ENCODE measurements at places on chromosomes 1 and 21.

GRCh38 chr1:105317976-105318375 is 1568.3 kb downstream of the AMY1C start:
- no peak for DNase-seq

DNA sequence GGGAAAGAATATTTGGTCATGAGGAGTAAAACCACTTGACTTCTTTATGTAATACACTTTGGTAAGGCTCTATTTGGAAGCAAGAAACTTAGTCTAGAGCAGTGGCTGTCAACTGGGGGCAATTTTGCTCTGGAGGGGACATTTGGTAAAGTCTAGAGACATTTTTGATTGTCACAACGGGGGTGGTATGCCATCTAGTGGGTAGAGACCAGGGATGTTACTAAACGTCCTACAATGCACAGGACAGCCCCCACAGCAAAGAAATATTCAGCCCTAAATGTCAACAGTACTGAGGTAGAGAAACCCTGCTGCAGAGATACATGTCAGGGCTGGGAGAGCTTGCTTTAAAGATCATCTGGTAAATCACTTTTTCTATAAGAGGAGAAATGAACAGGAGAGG is 13.5 kb downstream of the FUCA1 start:
- DNase-seq, result peak; percentile 15

DNA sequence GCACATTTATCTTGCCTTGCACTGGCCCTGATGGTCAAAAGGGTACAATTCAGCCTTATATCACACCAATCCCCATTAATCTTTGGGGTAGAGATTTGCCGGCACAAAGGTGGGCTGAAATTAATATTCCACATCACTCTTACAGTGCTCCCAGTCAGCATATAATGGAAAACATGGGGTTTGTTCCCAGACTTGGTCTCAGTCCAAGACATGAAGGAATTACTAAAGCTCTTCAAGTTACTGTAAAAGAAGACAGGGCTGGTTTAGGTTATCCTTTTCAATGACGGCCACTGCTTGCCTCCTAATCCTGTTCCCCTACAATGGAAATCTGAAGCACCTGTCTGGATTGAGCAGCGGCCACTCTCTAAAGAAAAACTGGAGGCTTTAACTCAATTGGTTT is 160.7 kb downstream of the IER5 start:
- DNase-seq, result peak; percentile 85

- DNase-seq, result no peak
Measured at GRCh38 chr1:175802407-175803123, 59.2 kb upstream of the TNR start.

DNA sequence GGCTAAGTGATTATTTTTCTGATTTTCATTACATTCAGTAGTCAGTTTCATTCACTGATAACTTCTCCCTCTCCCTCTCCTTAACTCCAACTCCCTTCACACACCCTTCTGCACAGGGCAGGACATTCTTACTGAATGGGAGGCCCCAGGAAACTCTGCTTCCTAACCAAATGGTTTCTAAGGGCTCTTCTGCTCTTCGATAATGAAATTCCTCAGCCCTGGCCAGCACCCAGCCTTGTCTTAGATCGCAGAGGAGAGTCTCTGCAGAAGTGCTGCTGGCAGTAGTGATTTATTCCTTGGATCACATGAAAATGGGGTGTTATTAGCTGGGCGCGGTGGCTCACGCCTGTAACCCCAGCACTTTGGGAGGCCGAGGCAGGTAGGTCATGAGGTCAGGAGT is 16.4 kb downstream of the PLEKHM2 start:
- no peak for DNase-seq

- DNase-seq, result no peak
Measured at GRCh38 chr1:21762022-21762404, 20.9 kb downstream of the USP48 start.

DNA sequence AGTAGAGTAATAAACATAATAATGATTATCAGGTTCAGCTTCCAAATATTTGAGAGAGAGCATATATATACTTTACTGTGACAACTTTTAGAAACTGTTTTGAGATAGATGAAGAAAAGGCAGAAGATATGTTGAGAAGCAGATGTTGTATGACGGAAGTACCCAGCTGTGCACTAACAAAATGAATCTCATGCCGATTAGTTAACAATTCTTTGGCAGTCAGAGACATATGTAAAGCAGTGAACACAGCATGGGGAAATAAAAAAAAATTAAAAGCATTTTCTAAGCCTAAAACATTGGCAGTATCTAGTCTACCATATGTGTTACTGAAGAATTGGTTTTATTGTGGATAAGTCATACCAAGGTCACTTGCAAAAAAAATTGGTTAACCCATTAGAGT is 51.8 kb downstream of the MAGI3 start:
- DNase-seq, result no peak

- DNase-seq, result no peak
Measured at GRCh38 chr1:44282704-44283426, 69.6 kb downstream of the DMAP1 start.

- DNase-seq, result no peak
Measured at GRCh38 chr1:215279682-215280081, 197.1 kb downstream of the KCNK2 start.

DNA sequence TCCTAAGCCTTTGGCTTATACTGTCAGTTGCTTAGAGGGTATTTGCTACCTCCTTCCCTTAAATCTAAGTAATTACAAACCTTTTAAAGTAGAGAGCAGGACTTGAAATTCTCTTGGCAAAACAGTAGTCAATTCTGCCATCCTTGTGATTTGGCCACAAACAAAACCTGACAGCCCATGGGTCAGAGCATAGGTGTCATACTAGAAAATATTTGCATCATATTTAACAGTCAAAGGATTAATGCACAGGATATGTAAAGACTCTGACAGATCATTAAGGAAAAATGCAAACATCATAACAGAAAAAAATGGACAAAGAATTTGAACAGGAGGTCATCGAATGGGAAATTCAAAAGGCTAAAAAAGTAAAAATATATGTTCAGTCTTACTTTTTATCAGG is 50.5 kb downstream of the ZFYVE9 start:
- DNase-seq, result no peak

GRCh38 chr21:40699366-40699765 is 147.6 kb downstream of the DSCAM start:
- no peak for DNase-seq

DNA sequence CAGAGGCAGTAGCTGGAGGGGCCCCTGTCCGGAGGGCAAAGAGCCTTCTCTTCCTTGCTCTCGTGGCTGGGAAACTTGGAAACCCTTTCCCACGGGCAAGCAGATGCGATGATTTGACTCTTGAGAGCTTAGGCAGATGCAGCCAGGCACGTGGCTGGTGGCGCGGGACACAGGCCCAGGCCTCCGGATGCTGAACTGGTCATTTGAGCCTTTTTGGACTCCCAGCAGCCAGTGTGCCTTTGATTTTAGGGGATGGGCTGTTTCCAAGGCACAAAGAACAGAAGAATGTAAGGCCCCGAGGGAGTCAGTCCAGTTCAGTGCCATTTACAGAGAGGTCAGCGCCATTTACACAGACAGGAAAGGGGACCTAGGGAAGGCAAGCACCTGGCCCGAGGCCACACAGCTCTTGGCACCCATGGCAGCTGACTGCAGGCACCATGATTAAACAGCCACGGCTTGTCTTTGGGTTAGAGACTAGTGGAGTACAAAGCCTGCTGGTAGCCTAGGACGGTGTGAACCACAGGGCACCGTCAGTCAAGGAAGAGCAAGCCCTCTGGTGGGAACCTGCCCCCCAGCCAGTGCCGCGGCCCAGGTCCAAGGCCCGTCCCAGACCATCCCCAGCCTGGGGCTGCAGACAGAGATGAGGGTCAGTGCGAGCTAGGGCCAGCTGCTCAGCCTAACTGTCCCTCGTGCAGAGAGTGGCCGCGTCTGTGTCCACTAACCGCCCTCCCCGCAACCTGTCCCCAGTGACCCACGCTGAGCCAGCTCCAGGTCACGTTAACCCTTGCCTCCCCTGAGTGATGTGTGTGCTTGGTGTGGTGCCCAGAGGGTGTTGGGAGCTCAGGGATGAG is 20.4 kb upstream of the CCDC27 start:
- DNase-seq, result peak; percentile 24

DNA sequence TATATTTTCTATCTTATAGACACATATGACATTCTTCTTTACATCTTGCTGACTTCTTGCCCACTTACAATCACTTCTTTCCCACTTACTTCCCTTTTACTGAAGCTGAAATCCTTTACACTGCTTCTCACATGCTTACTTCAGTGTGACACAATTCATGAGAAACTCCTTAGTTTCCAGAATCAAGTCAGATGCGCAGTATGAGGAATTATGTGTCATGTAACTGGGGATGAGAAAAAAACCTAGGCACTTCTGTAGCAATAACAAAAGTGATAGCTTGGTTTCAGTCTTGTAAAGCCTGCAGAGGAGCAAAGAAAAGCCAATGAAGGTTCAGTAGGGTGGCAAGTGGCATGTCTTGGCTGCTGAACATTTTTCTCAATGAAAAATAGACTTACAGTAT is 566.2 kb upstream of the RGS18 start:
- DNase-seq, result no peak

- no peak for DNase-seq
Measured at GRCh38 chr1:244092964-244093638, 42.0 kb downstream of the ZBTB18 start.

DNA sequence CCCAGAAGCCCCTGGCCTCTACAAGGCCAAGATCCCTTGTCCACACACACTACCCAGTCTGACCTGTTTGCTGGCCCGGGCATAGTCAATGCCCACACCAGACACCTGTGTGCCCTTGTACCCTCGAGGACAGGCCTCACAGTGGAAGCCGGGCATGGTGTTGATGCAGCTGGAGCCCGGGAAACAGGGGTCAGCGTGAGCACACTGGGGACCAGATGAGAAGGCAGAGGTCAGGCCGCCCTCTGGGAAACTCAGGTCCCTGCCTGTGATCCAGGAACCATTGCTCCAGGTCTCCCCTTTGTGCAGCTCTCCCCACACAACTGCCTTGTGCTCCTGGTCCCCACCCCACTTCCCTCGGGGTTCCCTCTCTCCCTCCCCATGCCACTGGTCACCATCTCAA is 5.5 kb downstream of the THBS3 start:
- DNase-seq, result no peak

DNA sequence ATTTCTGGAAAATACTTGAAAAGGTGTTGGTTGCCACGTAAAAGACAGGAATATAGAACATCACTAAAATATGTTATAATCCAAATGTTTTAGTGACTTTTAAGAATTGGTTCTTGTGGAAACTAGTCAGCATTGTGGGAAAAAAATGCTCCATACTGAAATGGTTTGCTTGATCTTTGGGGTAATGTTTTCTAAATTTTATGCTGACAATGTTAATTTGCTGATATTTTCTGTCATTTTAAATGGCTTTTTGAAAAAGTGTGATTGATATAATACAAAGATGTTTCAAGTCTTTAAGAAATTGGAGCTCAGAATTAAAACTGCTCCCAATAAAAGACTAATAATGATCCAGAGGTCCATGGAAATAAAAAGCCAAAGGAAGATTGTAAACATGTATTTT is 610.9 kb downstream of the ADGRL2 start:
- DNase-seq, result no peak

- DNase-seq, result no peak
Measured at GRCh38 chr1:119435052-119435451, 20.1 kb downstream of the HSD3B2 start.

DNA sequence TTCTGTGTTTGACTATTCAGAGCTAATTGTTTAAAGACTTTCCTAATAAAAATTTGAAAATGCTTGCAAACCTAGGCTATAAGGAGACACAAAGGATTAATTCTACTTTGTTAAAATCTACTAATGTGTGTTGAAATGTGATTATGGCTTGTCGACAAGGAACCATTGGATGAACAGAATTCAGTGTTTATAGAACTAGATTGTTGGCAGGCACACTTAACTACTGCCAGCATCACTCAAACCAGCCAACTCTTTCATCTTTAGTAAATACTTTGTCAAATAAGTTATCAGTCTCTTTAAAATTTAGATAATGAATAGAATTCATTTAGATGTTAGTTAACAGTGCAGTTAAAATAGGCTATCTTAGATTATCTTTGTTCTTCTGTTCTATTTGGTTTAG is 27.6 kb downstream of the HS2ST1 start:
- DNase-seq, result no peak

DNA sequence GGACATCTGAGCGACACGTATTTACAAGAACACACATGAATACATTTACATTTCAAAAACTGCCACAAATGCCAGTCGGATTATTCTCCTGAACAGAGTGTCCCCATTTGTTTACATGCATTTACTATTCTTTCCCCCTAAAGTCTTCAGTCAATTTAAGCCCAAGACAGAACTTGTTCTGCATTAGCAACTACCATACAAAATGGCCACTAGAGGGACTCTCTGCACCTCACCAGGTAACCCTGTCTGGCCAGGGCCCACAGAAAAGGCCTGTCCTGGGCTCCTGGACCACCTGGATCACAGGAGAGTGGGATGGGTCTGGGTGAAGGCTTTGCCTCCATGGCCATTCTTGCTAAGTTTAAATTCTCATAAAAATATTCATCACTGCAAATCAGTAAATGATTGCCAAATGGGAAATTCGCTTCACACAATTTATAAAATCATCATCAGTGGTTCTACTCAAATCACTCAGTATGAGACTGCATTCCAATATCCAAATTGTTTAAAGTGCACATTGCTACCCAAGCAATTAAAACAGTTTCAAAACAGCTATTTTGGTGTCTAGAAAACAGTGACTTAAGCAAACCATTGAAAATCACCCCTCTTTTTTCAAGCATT is 12.5 kb upstream of the GUCA2A start:
- no peak for DNase-seq

DNA sequence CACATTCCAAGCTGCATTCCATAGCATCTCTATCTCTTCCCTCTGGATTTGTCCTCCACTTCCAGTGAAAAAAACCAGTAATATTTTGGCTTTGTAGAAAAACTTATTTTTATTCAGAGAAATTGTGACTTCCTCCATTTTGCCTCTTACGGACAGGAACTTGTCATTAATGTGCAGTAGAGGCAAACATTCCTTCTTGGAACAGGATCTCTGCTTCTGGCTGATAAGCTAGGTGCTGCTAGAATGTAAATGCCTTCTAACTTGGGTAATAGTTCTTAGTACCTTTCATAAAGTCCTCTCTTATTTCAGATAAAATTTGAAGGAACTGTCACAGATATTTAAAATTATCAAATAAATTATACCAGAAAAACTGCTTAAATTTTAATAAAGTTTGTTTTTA is 707.8 kb downstream of the USP25 start:
- no peak for DNase-seq

- DNase-seq, result no peak
Measured at GRCh38 chr1:109338608-109339007, 31.8 kb upstream of the MYBPHL start.

GRCh38 chr1:42136466-42136865 is 16.7 kb upstream of the GUCA2B start:
- DNase-seq, result no peak

GRCh38 chr1:48916130-48917069 is 139.7 kb upstream of the BEND5 start:
- peak; percentile 77 for DNase-seq

Measured in NCI-H524 (cell line).